ENCODE measurements at places on chromosomes 6 and 20.

GRCh38 chr6:100810015-100810414 lies 71.1 kb downstream of the ASCC3 start:
- no peak for DNase-seq

- no peak for DNase-seq
Measured at GRCh38 chr6:122995921-122996793, at the start of gene CLVS2. CLVS2 (plus strand) TSS chr6:122996235; CDS start chr6:122997778, 1,543 bp downstream.

GRCh38 chr6:133707456-133707855 lies 181.5 kb upstream of the TCF21 start:
- DNase-seq = peak; percentile 58

GRCh38 chr6:156440688-156441087 lies 336.5 kb upstream of the ARID1B start:
- no peak for DNase-seq

DNA sequence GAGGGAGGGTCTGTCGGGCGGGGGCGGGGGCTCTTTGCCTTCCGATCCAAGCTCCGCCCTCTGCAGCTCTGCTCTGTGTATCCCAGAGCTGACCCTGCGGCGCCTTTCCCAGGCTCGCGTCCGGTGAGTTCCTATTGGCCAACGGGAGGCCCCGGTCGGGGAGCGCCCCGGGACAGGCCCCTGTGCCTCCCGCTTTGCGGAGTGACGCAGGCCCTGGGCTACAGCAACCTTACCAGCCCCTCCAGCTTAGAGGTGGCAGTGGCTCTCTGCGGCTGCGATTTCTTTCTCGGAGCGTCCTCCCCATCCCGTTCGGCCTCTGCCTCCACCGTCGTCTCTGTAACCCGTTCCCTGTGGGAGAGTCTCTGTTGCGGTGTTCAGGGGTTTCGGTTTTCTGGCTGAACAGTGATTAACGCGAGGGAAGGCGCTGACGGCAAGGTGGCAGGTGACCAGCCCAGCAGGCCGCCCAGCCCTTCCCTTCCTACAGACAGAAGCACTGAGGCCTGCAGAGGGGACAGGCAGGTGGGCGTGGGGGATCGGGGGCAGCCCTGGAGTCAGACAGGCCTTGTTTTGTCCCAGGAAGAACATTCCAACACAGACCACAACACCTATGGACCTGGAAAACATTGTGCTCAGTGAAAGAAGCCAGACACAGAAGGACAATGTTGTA lies 18.1 kb upstream of the CEBPB start:
- no peak for DNase-seq

- DNase-seq = no peak
Measured at GRCh38 chr6:148842296-148843019, 95.6 kb downstream of the UST start.

GRCh38 chr6:35310265-35310831 lies 12.7 kb downstream of the DEF6 start:
- DNase-seq = no peak

DNA sequence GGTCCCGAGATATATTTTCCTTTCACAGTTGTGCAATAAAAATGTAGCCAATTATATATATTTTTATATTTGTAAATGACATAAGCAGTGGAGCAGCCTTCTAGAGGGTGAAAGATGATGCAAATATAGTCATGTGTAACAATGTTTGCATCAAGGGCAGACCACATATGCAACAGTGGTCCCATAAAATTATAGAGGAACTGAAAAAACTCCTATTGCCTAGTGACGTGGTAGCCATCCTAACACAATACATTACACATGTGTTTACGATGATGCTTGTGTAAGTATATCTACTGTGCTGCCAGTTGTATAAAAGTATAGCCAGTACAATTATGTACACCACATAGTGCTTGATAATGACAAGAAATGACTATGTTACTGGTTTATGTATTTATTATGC lies 162.8 kb downstream of the ZFAND3 start:
- DNase-seq = peak; percentile 10

- DNase-seq = no peak
Measured at GRCh38 chr6:28125401-28125800, 992 bp downstream of the ZSCAN16 start.
